ENCODE measurements at places on chromosomes 7 and 10. TPM values are rescaled to one million over a fixed set of nuclear protein-coding genes. Genes with fewer than 3 reads are reported as not detected.

- peaks cover 5% of the 10 kb centered on the region for H3K27me3 ChIP-seq
- no peak overlapping the region for H3K4me3 ChIP-seq
- no peaks in the 10 kb centered on the region for H3K36me3 ChIP-seq
- DNase-seq = no peak
- no peak overlapping the region for H3K27ac ChIP-seq
Measured at GRCh38 chr7:50396856-50397255, 53.3 kb downstream of the FIGNL1 start.

DNA sequence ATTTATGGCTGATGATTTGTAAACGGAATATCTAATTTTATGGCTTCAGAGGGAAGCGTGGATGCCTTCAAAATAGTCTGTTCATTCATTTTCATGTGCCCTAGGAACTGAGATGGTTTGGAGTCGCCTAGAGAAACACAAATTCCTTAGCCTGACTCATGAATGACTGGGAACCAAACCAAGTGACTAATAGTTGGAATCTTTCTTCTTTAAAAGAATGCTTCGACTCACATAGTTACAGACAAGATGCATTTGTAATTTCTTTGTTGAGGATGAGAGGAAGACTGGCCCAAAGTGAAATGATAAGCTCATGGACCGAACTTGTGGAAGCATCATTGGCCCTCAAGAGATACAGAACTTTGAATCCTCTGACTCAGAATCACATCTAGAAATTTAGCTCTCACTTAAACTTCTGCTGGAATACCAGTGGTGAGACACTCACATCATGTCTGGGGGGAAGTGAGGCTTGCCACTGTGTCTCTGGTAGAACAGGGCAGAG lies 1107.2 kb downstream of the NRG3 start:
- H3K36me3 ChIP-seq = no peaks in the 10 kb centered on the region
- H3K27me3 ChIP-seq = no peaks in the 10 kb centered on the region
- H3K4me3 ChIP-seq = no peak overlapping the region
- H3K4me1 ChIP-seq = no peaks in the 10 kb centered on the region

- H3K36me3 ChIP-seq = no peaks in the 10 kb centered on the region
- H3K27me3 ChIP-seq = peaks cover 4% of the 10 kb centered on the region
- DNase-seq = no peak
- no peak overlapping the region for H3K27ac ChIP-seq
- peaks cover 15% of the 10 kb centered on the region for H3K4me1 ChIP-seq
Measured at GRCh38 chr10:110648692-110649346, 4.7 kb downstream of the RBM20 start.

NAT16 gene
- total RNA-seq = not detected

PRKCQ gene
- 46.6 TPM for total RNA-seq

ACTL6B gene
- not detected for total RNA-seq

DNA sequence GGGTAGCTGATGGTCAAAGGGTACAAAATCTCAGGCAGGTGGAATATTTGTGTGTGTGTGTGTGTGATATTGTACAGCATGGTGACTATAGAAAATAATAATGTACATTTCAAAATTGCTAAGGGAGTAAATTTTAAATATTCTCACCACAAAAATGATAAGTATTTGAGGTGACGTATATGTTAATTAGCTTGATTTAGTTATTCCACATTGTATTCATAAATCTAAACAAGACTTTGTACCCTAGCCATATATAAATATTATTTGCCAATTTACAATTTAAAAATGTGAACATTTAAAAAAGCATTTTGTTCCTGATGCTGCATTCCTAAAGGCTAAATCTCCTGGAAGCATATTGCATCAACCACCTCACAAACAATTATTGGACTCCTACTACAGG lies 47.0 kb downstream of the PFKFB3 start:
- H3K27ac ChIP-seq = no peak overlapping the region
- no peaks in the 10 kb centered on the region for H3K27me3 ChIP-seq
- H3K4me1 ChIP-seq = no peaks in the 10 kb centered on the region
- no peak for DNase-seq
- H3K4me3 ChIP-seq = no peak overlapping the region

DNA sequence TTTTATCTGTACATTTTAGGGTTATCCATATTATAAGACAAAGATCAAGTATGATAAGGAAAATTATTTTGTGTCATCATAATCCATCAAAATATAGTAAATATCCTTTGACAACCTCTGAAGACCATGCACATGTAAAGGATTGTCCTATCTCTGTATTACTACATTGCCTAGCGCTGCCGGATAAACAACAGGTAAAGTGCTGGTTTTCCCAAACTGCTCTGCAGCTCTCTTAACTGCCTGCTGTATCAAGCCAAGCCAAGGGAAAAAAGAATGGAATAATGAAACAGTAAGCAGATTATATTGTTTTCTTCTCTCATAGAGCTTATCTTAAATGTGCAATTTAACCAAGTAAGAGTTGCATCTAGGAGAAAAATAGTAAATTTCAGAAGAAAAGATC lies 70.8 kb downstream of the PTF1A start:
- H3K4me3 ChIP-seq = no peak overlapping the region
- H3K4me1 ChIP-seq = no peaks in the 10 kb centered on the region
- no peak for DNase-seq
- no peaks in the 10 kb centered on the region for H3K27me3 ChIP-seq

DNA sequence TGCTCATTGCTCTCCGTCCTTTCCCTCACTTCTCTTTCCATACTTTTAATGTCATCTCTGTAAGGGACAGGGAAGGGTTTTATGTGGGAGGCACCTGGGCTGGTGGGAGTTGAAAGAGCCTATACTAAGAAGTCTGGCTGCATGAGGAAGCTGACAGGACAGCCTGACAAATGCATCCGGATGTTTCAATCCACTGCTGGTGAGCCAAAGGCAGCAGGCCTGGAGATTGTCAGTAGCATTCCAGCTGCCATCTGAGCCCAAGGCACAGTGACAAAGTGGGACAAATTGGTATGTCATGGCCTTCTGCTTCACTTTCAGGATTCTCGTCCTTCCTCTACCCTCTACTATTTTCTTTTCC lies 218.4 kb downstream of the STK31 start:
- no peaks in the 10 kb centered on the region for H3K4me1 ChIP-seq
- no peaks in the 10 kb centered on the region for H3K27me3 ChIP-seq
- no peak overlapping the region for H3K4me3 ChIP-seq
- no peaks in the 10 kb centered on the region for H3K36me3 ChIP-seq
- H3K27ac ChIP-seq = no peak overlapping the region
- DNase-seq = no peak
